NCI-H187 treated with DMSO at 0.1 percent for 48 hours (cell line): ENCODE measurements at places on chromosomes 3 and 15.

DNA sequence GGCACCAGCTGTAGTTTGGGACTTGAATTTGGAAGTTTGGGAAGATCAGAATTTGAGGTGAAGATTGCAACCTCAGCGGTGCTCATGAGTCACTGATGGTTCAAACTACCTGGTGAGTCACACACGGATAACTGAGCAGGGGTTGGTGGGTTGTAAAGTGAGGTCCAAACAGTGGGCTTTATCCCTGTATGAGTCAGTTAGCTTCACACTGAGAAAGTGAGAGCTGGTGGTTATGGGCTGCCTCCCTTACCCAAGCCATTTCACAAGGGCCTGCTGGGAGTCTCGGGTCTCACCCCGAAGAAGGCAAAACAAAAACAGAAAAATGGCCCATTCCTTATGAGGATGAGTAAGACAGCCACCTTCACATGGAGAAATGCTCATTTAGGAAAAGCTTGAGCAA lies 77.0 kb downstream of the ITGA11 start:
- DNase-seq: no peak

GRCh38 chr3:140091143-140091542 lies 156.2 kb downstream of the CLSTN2 start:
- no peak for DNase-seq

DNA sequence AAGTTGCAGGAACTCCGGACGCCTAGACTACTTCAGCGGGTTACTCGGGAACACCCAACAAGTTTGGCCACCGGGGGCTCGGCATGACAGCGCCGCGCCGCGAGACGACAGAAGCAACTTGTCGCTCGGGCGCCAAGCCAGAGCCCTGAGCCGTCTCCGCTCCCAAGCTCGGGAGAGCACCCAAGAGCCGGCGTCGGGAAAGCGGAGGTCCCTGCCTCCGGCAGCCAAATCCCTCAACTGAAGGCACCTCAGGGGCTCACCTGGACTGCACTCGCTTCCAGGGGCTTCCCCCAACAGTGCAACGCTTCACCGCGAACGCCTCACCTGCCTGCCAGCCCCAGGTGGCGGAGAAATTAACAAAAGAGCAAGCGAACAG lies 640 bp downstream of the MB21D2 start:
- DNase-seq: no peak

- no peak for DNase-seq
Observed at GRCh38 chr3:140204271-140204984, 269.4 kb downstream of the CLSTN2 start.

- no peak for DNase-seq
Observed at GRCh38 chr3:58608648-58609047, 31.5 kb upstream of the FAM107A start.

DNA sequence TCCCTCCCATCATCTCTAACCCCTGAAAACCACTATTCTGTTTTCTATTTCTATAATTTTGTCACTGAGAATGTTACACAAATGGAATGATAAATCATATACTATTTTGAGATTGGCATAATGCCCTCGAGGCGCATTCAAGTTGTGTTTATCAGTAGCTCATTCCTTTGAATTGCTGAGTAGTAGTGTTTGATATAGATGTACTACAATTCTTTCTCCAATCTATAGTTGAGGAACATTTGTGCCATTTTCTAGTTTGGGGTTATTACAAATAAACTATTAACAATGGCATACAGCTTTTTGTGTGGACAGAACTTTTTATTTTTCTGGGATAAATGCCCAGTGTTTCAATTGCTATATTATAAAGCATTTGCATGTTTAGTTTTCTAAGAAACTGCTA lies 86.0 kb downstream of the CCR1 start:
- no peak for DNase-seq

DNA sequence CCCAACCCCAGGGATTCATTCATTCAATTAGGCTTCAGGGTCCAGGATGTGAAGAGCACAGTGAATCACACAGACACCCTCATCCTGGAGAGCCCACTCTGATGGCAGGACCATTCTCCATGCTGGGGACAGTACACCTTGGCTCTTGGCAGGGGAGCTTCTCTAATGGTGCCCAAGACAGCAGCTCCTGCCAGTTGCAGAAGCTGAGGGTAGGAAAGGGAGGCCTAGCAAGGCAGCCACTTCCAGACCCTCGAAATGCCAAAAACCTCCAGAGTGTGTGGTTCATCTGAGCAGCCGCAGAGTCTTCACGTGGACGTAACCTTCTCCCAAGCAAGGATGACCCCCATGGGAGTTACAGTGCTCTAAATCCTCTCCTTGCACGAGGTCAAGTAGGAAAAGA lies 186.2 kb downstream of the XXYLT1 start:
- no peak for DNase-seq

- DNase-seq: no peak
Observed at GRCh38 chr3:193971966-193972365, 164.0 kb upstream of the HES1 start.

DNA sequence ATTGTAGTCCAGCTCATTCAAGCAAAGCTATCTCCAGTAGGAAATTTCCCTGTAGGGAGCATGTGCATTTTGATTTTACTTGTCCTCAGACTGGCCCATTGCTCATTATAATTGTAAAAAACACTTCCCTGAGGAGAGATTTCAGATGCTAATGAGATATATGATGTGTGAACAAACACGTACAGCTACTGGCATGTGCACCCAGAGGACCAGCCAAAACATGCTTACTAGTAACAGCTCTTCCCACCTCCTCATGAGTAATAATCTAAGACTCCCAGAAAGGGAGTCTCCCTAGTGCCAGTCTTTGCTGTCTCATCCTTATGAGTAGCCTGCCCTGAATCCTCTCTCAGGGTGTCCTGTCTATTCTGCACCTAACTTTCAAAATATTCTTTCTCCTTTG lies 43.4 kb downstream of the FBXO22 start:
- no peak for DNase-seq

GRCh38 chr15:64246364-64247189 lies 83.8 kb upstream of the PPIB start:
- DNase-seq: no peak

GRCh38 chr3:46845860-46846623 lies 17.2 kb downstream of the MYL3 start:
- DNase-seq: no peak

GRCh38 chr15:64438653-64439447 lies 21.5 kb upstream of the ZNF609 start:
- DNase-seq: no peak

DNA sequence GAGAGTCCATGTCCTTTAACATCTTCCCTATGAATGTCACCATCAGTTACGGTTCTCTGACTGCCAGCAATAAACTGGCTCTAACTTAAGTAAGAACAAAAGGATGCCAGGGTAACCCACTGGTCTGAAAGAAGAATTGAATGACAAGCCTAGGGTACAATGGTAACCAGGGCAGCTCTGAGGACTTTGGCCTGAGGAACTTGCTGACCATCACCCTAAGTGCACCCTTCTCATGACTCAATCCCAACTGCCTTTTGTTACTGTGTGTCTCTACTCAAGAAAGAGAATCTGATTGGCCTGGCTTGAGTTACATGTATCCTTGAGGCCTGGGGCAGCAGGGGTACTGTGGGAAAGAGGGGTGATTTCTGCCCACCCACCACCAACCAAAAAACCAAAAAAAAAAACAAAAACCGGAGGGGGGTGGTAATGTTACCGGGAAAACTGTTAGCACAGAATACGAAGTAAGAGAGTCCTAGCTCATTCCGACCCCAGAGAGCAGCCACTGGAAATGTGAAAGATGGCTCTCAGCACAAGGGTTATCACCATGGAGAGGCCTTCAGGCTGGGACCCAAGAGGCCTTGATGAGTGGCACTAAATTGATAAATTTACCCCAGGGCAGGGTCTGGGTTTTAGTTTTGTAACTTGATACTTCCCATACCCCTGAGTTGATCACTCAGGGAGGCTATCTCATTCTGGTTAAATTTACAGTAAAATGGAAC lies 9.3 kb upstream of the SLC28A1 start:
- no peak for DNase-seq

DNA sequence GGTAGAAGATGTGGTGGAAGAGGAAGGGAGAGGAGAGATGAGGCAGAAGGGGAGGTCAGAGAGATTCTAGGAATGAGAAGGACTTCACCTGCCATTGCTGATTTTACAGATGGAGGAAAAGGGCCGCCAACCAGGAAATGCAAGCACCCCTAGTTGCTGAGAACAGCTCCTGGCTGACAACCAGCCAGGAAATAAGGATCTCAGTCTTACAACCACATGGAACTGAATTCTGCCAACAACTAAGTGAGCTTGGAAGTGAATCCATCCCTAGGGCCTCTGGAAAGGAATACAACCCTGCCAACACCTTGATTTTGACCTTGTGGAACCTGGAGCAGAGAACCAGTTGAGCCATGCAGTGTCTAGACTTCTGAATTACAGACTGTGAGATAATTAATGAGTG lies 86.6 kb downstream of the EDEM1 start:
- no peak for DNase-seq

- no peak for DNase-seq
Observed at GRCh38 chr3:73694983-73695757, 70.4 kb upstream of the PDZRN3 start.

GRCh38 chr3:167626490-167626889 lies 27.3 kb downstream of the WDR49 start:
- DNase-seq: no peak
